Body of pancreas (tissue), 4 donors: ENCODE measurements at places on chromosomes 7 and 10. TPM values are rescaled to one million over a fixed set of nuclear protein-coding genes. Genes with fewer than 3 reads are reported as not detected.

DNA sequence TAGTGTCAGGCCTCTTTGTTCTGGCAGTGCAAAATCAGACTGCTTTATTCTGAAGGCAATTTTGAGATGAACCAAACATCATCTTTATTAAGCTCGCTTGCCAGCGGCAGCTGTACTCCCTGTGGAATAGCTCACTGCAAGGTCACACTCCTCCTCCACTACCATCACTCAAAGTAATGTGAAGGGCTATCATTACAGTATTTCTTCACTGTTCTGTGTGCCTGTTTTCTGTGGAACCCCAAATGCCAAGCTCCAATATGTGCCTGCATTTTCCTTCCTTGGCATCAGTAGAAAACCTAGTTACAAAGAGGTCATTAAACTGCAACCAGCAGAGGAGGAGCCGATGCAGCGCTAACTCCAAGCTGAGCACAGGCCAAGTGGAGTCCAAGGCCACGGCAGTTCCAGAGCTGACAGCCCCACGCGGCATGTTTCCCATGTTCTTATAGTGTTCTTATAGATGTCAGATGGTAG is 21.4 kb downstream of the BCCIP start:
- H3K4me1 ChIP-seq, result peaks cover 61% of the 10 kb centered on the region
- peak; percentile 68 for DNase-seq
- H3K36me3 ChIP-seq, result peaks cover 6% of the 10 kb centered on the region
- H3K4me3 ChIP-seq, result no peak overlapping the region
- peak overlapping the region; percentile 60 for H3K27ac ChIP-seq
- H3K27me3 ChIP-seq, result no peaks in the 10 kb centered on the region

DNA sequence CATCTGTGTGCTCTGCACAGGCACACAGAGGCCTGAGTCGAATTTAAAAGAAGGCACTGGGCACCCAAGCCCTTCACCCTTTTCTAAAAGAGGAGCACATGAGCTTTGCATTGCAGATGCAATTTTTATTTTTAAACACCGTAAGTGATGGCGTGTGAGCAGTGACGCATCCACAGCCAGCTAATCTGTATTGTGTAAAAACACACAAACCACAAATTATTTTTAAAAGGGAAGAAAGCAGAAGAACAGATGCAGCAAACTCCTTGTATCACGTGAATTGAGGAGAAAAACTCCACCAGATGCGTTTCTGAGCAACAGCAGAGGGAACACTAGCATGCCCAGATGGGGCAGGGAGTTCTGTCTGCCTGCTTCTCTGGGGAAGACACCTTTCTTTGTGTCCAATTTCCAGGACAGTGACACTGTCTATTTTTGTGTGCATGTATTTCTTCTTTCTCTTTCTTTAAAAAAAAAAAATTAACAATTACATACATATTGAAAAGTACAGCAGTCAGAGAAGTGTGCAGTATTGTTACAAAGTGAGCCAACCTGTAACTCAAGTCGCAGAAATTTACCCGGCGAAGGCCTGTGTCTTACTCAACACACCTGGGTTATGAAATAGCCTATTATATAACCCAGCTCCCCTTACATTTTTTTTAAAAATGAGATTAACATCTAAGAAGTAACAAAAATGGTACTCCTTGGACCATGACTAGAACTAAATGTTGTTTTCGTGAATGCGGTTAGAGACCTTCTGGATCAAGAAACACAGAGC is 39.2 kb downstream of the EEPD1 start:
- H3K4me1 ChIP-seq, result peaks cover 10% of the 10 kb centered on the region
- no peaks in the 10 kb centered on the region for H3K27me3 ChIP-seq
- no peaks in the 10 kb centered on the region for H3K36me3 ChIP-seq

GRCh38 chr7:140367528-140367927 is 30.8 kb downstream of the SLC37A3 start:
- H3K27ac ChIP-seq, result no peak overlapping the region
- no peaks in the 10 kb centered on the region for H3K4me1 ChIP-seq
- DNase-seq, result no peak
- H3K27me3 ChIP-seq, result no peaks in the 10 kb centered on the region

DNA sequence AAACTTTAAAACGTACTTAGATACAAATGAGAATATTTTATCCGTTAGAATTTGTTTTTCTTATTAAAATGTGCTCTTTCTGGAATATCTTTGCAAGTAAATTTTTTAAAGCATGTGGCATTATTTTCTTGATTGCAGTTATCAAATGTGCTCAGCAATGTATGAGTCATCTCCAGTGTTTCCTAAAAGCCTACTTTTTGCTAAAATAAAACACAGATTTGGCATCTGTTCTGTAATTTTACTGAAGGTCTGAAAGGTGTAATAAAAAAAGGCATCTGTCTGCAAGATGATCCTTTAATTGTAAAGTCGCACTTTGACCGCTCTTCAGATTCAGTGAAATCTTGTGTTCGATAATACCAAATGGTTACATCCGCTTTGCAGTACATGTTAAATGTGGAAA is 3.4 kb downstream of the GNAT3 start:
- DNase-seq, result no peak
- H3K27ac ChIP-seq, result no peak overlapping the region
- no peaks in the 10 kb centered on the region for H3K36me3 ChIP-seq
- no peaks in the 10 kb centered on the region for H3K4me1 ChIP-seq
- no peak overlapping the region for H3K4me3 ChIP-seq

DNA sequence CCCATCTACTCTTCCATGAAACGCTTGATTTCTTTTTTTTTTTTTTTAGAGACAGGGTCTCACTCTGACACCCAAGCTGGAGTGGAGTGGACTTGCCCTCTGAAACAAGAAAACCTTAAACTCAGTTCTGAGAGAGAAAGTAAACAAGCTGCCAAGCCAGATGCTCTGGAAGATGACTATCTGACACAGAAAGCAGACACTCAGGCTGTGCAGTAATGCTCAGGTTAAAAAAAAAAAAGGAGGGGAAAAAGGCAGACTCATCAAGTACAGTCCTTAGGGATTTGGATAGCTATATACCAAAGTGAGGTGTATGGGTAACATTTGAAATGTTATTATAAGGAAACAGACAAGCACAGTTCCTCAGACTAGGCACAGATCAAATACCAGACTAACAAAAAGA is 80.5 kb downstream of the IDE start:
- no peaks in the 10 kb centered on the region for H3K4me1 ChIP-seq
- no peak for DNase-seq
- H3K36me3 ChIP-seq, result peaks cover 13% of the 10 kb centered on the region
- no peak overlapping the region for H3K27ac ChIP-seq
- H3K27me3 ChIP-seq, result no peaks in the 10 kb centered on the region

DNA sequence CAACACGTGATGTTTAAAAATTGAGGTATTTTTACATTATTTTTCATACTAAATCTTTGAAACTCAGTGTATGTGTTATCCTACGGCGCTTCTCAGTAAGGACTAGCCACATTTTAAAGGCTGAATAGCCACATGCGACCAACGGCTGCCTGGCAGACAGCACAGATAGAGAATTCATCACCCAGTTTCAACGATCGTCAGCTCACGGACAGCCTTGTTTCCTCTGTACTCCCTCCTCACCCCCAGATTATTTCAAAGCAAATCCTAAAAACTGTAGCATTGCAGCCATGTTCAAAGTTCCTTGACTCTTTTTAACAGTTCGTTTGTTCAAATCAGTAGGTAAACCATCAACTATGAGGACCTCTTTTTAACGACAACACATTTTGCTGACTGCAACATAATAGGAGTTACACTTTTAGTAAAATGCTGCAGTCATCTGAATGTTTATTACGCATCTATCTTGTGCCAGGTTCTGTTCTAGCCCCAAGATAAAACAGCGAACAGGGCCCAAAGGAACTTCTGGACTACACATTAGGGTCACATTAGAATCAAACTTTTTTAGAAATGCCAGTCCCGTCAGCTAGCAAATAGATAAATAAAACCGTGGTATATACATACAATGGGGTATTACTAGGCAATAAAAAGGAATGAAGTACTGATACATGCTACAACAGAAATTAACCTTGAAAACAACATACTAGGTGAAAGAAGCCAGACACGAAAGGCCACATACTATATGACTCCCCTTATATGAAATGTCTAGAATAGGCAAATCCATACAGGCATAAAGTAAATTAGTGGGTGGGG is 5.7 kb downstream of the OSBPL3 start:
- DNase-seq, result no peak
- H3K4me1 ChIP-seq, result no peaks in the 10 kb centered on the region
- no peak overlapping the region for H3K27ac ChIP-seq
- no peaks in the 10 kb centered on the region for H3K27me3 ChIP-seq
- no peak overlapping the region for H3K4me3 ChIP-seq

NEUROD6 gene
- total RNA-seq, result not detected

ZNF37A gene
- total RNA-seq, result 23.3 TPM

ENKUR gene
- total RNA-seq, result not detected
